ENCODE measurements at places on chromosomes 5 and 9.

DNA sequence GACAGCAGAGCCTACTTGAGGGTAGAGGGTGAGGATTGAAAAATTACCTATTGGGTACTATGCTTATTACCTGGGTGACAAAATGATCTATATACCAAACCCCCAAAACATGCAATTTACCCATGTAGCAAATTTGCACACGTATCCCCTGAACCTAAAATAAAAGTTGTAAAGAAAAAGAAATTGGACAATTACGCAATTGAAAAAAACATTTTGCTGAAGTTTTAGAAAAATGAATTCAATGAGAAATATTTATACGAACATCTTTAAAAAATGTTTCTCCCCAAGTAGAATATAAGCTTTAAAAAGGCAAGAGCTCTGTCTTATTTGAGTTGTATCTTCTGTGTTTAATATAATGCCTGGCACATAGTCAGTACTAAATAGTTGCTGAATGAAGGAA is 30.3 kb upstream of the TRAF1 start:
- no peak for DNase-seq

- DNase-seq, result no peak
Observed at GRCh38 chr5:96300976-96301375, 132.1 kb downstream of the PCSK1 start.

DNA sequence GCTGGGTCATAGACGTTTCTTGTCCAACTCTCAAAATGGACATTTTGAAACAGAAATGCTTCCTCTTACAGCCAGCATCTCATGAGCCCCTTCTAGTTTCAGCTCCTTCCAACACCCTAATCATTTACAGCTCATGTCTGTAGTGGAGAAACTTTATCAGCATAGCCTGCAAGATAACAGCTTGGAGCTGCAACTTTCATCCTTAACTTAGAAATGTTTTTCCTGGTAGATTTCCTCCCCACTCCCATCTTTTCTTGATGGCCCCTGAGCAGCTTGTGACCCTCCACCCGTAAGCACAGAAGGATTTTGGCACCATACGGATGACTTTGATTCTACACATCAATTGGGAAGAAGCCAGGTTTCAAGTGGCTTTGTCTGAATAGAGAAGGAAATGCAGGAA is 53.5 kb upstream of the TGFBR1 start:
- DNase-seq, result no peak

DNA sequence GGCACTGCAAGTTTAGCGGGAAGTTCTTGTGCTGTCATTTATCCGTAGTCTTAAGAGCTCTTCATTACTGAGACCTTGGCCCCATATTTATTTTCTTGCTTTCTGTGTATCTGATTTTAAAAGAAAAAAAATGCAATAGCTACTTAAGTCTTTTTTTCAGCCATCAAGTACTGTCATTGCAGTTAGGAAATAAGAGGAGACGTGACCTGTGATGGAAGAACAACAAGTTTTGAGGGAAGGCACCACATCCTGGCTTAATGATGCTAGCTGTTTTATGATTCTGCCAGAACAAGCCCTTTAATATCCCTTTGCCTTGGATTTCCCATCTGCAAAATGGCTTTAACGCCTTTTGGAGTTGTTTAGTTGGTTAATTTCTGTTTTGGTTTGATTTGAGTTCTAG is 3.8 kb downstream of the RGMB start:
- no peak for DNase-seq

DNA sequence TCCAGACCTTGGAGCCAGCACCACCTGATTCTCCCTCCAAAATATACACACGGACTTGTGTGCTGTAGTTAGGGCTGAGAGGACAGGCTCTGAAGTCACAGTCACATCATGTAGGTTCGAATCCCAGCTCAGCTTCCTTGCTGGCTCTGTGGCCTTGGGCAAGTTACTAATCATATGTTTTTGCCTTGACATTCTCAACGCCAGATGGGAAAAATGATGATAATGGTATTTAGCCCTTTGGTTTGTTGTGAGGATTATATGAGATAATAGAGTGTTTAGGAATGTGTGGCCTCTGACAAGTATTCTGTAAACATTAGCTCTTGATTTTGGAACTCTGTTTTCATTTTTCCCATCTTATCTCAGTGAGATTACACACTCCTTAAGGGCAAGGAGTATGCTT is 72.5 kb downstream of the PLAC8L1 start:
- no peak for DNase-seq

DNA sequence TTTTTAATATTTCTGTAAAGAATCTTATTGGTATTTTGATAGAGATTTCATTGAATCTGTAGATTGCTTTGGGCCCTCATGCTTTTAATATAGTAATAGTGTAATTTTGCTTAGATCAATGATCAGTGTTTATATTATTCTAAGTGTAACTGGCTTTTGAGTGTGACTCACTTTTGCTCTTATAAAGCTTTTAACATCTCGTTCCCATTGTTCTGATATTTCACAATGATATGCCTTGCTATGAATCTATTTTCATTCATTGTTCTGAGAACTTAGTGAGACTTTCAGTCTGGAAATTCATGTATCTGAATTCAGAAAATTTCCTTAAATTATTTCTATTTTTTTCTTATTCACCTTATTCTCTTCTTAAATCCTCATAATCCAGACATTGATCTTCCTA is 13.5 kb upstream of the MAMDC2 start:
- no peak for DNase-seq

DNA sequence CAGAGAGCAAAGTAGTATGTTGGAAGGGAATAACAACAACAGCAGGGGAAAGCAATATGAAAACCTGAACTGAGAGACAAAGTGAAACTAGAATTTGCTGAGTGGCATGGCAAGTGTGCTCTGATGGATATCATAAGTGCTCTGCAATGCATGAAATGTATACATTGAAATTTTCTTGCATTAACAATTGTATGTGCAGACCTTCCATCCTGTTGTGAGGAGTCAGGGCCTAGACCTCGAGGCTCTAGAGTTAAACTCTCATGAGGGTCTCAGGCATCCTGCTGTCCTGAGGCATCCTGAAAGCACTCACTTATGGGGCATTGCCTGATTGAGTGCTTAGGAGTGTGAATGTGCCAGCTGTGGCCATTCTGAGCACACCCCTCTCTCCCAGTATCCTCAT is 1.1 kb downstream of the ECM2 start:
- DNase-seq, result no peak

DNA sequence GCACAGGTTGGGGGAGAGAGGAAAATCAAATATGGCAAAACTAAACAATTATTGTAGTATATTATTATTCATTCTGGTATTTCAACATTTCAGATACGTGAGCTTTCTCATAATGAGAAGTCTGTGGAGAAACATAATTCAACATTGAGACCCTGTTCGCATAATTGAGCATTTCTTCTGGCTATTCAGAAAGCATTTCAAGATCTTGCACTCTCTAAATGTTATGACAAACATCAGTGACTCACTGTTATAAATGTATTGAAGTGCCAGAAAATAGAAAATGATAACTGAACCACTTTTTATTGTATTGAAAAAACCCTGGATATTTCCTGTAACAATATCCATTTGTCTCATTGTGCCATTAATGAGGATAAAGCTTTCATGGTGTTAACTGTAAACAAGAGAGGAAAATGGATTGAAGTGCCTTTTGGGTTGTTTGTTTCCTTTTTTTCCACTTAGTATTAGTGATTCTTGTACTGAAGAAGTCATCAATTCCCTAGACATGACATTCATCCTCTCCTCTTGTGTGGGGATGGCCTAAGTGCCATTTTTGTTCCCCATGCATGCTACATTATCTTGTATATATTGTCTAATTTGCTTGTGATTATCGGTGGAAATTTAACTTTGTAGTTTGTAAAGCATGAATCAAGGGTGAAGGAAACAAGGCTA is 124.6 kb downstream of the CAMK4 start:
- DNase-seq, result no peak

DNA sequence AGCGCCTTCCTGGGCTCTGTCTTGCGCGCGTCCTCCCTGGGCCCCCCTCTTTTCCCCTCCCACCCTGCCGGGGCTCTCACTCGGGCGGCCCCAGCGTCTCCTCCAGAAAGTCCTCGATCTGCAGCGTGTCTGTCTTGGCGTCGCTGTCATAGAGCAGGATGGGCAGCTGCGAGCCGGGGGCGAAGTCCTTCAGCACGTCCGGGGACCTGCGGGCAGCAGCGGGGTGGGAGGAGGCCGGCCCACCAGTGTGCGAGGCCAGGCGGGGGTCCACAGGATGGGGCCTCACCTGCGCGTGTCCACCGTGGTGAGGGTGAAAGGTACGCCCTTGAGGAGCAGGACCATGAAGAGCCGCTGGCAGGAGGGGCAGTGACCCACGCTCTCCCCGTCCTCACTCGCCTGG is 1.0 kb downstream of the CLIC3 start:
- no peak for DNase-seq

- no peak for DNase-seq
Observed at GRCh38 chr9:90873422-90873821, 71.8 kb downstream of the SYK start.

DNA sequence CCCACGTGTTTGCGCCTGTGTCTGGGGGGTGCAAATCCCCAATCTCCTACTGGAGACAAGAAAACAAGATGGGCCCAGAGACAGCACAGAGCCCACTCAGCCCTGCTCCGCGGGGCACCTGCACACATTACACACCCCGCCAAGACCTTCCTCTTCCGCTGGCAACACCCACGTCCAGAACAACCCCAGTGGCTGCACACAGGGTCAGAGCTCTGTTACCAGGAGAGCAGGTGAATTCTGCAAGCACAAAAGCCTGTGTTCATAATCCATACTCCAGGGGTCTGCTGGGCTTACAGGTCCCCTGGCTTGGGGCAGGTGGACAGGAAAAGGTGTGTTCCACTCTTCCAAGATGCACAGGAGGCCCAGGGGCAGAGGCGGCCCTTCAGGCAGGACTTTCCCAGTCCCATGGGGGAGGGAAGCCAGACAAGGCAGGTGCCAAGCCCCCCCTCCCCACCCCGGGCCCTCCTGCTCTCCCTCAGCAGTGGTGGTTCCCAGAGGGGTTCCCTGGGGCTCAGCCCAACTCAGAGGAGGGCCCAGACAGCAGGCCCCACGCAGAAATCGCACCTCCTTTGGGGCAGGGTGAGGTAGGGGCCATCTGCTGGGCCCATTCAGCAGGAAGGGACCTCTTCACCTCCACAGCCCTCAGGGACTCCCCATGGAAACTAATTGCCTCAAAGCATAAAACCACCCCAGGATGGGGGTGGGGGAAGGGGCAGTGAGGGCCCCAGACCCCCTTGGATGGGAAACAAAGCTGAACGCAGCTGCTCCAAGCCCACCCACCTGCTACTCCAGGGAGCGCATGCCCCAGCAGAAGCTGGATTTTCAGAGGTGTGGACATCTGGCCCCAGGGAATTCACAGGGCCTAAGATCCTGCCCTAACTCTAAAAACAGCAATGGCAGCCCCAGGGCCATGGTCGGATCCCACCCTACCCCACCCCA is 105.3 kb downstream of the VAV2 start:
- no peak for DNase-seq

DNA sequence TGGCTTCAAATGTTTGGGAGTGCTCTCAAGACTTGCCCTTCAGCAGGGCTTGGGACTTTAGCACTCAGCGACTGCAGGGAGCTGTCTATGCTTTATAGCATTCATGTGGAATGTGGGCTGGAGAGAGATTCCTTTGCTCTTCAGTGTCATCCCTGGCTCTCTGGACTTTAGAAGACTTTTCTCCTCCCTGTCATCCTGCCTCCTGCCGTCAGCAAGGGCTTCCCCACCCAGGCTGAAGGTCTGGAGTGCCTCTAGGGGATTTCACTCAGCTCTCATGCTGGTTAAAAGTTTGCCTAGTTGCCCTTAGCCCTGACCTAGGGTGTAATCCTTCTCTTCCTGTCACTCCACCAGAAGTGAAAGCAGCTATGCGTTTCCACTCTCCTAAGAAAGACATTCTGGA is 210.9 kb downstream of the FRMD3 start:
- no peak for DNase-seq

- DNase-seq, result no peak
Observed at GRCh38 chr5:179289756-179290385, 55.4 kb downstream of the ADAMTS2 start.

DNA sequence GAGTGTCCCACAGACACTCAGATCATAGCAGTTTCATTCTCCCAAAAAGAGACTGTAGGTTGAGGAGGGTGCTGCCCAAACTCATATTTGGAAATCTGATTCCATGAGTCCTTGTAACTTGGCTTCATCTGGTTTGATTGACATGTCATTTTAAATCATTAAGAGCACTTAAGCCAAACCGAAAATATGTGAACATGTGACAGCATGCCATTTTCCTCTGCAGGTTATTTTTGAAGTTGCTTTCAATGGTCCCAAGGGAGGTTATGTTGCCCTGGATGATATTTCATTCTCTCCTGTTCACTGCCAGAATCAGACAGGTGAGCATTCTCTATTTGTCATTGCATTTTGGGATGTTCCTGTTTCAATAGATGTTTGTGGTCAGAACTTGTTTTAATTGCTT is 87.6 kb downstream of the MAMDC2 start:
- no peak for DNase-seq

DNA sequence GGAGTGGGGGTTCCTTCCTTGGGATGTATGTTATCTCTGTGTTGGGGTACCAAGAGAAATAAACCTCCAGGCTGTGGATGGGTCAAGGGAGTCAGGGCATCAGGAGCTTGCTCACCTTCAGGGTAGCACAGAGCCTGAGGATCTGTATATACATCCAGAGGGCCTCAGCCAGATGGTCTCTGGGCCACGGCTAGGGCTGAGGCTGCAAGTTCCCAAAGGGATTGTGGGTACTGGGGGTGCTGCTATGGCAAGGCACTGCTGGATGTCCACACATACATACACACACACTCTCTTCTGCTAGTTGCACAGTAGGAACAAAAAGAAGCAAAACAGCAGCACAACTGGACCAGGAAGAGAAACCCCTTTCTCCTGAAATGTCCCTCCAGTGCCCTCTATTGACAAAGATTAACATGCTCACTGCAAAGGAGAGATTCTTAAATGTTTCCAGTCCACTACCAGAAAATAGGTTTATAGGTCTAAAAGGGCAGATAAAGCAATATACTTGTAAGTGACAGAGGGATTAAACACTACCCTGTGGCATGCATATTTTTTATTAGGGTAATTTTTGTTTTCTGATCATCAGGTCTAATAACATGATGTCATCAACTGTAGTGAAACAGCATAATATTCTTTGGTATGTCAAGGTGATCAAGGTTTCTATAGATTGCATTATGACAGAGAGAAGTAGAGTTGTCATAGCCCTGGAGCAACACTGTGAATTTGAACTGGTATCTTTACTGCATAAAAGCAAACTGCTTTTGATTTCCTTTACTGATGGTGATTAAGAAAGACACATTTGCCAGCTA is 56.3 kb upstream of the KCNN2 start:
- no peak for DNase-seq

DNA sequence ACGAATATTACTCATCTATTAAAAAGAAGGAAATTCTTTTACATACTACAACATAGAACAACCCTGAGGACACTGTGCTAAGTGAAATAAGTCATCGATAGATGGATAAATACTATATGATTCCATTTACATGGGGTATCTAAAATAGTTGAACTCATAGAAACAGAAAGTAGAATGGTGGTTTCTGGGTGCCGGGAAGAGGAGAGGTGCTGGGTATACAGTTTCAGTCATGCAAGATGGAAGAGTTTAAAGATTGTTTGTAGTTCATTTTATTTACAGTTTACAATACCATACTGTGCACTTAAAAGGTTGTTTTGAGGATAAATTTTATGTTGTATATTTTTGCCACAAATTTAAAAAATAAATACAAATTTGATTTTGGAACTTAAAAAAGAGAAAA is 267.5 kb upstream of the ITGA1 start:
- DNase-seq, result no peak

Measured in CD4-positive, alpha-beta T cell treated with Interleukin-4 for 1 hour (primary cell).